ENCODE measurements at places on chromosomes 7 and 10.

GRCh38 chr7:91157579-91158320 lies 106.5 kb upstream of the FZD1 start:
- DNase-seq: no peak

DNA sequence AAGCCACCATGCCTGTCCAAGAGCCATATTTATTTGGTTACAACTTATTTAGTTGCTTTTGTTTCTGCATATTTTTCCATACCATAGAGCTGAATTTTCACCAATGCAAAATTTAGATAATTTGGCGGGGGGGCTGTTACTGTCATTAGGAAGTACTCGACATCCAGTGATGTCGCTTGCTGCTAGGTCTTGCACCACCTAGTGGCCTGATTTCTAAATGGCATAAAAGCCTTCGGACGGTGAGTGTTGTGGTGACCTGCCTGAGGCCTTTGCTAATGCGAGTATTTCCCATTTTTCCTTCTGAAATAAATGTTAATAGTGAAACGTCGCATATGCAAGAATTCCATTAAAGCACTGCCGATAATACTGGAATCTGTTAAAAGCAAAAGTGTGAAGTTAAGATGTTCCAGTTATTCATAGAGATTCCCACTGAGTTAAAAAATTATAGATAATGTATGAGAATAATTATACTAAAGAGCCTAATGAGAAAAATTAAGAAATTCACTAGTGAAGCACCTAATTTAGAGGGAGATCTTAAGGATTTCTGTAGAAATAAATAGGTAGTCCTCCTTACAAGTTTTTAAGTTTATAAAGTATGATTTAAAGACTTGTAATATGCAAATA lies 86.1 kb upstream of the DNAJB6 start:
- DNase-seq: peak; percentile 46

- DNase-seq: peak; percentile 50
These were observed 298.2 kb downstream of the FRMD4A start for GRCh38 chr10:14032406-14032998.

DNA sequence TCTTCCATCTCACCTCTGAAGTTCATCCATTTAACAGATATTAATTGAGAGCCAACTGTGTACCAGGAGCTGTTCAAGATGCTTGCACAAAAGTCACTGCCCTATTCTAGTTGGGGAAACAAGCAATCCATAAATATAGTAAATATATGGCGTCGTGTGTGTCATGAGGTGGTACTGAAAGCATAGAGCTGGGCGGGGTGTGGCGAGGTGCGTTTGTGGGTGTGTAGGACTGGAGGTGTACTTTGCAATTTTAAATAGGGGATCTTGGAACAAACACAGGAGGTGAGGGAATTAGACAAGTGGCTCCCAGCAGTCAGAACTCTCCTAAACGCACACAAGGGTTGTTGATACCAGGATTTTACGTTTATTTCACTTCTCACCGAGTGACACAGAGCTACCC lies 490 bp upstream of the ZNF239 start:
- DNase-seq: no peak

DNA sequence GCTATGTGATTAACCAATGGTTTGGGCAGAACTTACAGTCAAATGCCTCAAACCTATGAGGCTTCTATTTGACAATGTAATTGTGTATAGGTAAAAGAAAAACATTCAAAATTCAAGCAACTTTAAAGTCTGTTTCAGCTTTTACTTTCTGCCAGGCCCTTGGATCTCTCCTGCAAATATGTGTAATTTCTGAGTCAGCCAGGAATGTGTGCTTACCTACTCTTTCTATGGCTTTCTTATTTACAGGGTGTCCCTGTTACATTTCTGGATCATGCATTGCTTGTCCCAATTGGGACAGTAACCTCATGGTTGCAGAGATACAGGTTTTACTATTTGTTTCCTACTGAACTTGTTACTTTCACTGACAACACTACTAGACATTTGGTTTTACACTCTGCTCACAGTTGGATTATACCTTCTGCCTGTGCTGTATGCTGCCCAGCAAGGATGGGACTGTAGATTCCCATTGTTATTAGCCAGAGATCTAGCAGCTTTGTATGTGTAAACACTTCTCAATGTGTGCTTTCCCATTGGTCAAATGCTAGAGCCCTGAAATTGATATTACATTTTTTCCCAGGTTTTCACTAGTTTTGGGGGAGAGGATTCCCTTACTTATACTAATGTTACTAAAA lies 355.3 kb downstream of the ARL4A start:
- DNase-seq: no peak

Measured in liver (tissue), 10 donors.